IPS DF 19.7 (cell line): ENCODE measurements at places on chromosomes 2 and 18.

- DNase-seq, result no peak
Measured at GRCh38 chr2:9668687-9669345, 38.0 kb upstream of the YWHAQ start.

- DNase-seq, result no peak
Measured at GRCh38 chr2:224017957-224018356, 21.1 kb downstream of the SERPINE2 start.

- no peak for DNase-seq
Measured at GRCh38 chr2:179263446-179264367, 925 bp downstream of the SESTD1 start.

DNA sequence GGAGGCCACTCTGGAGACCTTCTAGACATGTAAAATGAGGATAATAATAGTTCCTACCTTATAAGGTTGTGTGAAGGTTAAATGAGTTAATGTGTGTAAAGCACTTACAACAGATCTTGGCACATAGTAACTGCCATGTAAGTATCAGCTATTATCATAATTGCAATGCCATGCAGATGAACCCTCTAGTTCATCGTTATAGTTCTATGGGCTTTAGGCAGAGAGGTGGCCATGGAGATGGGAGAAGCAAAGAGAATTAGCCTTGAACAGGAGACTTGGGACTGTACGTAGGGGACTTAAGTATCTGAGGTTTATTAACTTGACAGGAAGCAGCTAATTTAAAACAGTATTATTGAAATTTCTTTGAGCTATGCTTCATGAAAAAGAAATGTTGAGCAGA is 151.8 kb downstream of the PIK3C3 start:
- DNase-seq, result no peak
